ENCODE measurements at places on chromosomes 4 and X.

DNA sequence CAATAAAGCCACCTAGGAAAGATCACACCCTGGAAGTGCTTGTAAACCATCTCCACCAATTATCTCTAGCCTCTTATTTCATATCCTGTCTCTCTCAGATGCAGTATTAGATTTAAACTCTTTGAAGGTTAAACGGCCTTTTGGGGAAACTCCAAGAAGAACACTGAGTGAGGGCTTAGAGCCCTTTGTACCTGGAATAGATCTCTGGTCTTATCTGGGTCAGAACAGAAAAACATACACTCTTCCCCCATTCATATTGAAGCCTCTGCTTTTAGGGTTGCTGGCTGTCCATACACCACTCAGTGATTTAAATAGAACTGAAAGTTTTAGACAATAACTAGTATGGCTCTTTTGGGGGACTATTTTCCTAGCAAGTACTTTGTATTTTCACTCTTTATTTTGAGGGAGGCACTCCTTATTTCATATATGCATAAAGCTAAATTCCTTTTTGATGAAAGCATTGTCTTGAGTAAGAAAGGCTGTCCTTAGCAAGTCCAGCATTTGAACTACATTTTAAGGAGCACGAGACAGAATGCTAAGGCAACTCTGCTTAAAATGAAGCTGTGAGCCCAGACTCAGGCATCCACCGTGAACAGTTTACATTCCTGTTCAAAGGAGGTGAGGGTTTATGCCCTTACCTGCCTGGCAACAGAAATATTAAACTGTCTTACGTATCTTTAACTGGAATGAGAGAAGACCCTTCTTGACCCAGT lies 17.4 kb downstream of the YY2 start:
- DNase-seq = no peak

- DNase-seq = no peak
These were observed 77.9 kb upstream of the ADRA2C start for GRCh38 chr4:3688018-3688998.

DNA sequence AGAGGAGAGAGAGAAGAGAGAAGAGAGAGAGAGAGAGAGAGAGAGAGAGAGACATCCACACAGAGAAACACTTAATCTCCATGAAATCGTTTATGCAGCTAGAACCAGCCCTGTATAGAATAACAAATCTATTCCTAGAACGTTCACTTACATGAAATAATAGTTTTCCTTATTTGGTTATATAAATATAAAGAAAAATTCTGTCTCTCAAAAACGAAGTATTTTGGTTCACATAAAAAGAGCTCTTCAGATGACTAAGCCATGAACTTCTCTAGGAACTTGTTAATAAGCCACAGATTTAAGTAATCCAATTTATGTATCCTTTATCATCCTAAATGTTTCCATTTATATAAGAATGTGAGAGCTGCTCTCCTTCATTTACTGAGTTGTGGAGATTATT lies 1315.1 kb upstream of the PCDH7 start:
- DNase-seq = no peak

GRCh38 chrX:96861661-96862060 lies 22.0 kb upstream of the RPA4 start:
- DNase-seq = no peak

DNA sequence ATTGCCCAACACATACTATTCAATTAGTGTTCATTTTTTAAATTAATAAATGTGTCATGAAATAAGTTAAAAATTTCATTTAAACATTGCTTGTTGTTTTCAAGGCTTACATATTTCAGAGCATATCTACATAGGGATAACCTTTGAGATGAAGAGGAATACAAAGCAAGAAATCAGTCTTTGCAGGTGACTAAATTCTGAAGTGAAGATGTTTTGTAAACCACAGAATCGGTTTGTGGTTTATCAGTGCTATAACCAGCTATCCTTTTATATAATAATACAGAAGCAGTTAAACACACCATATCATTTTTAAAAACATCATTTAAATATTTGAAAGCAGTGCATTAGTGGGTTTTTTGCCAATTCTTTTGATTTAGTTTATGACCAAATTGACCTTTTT lies 26.9 kb downstream of the FAM241A start:
- no peak for DNase-seq

DNA sequence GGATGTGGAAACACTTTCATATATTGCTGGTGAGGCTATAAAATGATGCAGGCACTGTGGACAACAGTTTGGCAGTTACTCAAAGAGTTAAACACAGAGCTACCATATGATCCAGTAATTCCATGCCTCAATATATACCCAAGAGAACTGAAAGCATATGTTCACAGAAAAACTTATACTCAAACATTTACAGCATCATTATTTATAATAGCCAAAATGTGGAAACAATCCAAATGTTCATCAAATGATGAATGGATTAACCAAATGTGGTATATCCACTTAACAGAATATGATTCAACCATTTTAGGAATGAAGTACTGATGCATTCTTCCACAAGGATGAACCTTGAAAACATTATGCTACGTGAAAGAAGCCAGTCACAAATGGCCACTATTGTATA lies 603.8 kb downstream of the IQCM start:
- no peak for DNase-seq

DNA sequence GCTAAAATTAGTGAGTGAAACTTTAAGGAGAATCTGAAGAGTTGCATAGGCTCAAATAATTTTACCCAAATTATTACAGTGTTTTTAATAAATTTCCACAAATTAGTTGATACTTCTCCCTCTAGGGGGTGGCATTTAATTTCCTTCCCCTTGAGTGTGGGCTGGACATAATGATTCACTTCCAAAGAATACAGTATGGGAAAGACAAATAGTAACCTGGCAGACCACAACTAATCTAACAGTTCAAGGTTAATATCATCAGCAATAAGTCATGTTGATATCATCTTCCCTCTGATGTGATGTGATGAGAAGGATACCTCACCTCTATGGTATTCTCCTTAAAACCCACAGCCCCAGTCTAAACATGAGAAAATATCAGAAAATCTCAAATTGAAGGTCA lies 15.5 kb downstream of the PFKFB1 start:
- DNase-seq = peak; percentile 8

GRCh38 chr4:183201331-183201730 lies 102.3 kb downstream of the WWC2 start:
- peak; percentile 97 for DNase-seq

GRCh38 chrX:17944833-17945497 lies 83.9 kb upstream of the RAI2 start:
- peak; percentile 15 for DNase-seq

DNA sequence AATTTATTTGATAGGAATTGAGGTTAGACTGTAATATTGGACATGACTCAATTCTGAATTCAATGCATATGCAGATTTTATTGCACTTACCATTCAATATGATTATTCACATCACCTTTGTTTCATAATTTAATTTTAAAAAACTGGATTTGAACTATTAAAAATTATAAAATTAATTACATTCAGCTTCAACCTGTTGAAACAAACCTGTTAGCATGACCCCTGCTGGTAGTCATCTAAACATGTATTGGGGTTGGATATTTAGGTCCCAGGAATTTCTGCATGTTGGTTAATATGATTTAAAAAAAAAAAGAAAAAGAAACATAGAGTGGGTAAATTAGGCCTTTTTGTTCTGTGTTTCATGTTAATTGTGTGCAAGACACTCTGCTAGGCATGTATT lies 85.9 kb downstream of the ARSJ start:
- DNase-seq = peak; percentile 36

- DNase-seq = no peak
These were observed 54.2 kb upstream of the SPANXN3 start for GRCh38 chrX:143571521-143571920.

GRCh38 chr4:110195561-110196205 lies 2.7 kb downstream of the ELOVL6 start:
- peak; percentile 24 for DNase-seq

DNA sequence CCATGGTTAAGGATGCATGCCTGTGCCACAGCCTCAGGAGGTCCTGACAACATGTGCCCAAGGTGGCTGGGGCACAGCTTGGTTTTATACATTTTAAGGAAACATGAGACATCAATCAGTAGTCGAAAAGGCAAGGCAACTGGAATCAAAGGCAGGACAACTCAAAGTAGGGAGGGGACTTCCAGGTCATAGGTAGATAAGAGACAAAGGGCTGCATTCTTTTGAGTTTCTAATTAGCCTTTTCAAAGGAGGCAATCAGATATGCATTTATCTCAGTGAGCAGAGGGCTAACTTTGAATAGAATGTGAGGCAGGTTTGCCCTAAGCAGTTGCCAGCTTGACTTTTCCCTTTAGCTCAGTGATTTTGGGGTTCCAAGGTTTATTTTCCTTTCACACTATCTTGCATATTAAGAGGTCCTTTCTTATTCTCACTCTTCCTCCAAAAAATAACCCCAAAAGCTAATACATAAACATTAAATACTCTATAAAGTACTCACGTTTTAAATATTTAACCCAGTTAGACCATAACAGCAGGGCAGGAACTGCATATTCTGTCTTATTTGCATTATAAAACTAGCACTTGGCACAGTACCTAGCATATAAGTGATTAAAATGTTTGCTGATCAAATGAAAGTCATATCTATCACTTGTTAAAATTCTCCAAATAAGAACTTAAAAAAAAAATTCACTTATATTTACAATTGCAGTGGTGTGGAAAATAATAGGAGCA lies 36.3 kb upstream of the UGT8 start:
- DNase-seq = no peak

DNA sequence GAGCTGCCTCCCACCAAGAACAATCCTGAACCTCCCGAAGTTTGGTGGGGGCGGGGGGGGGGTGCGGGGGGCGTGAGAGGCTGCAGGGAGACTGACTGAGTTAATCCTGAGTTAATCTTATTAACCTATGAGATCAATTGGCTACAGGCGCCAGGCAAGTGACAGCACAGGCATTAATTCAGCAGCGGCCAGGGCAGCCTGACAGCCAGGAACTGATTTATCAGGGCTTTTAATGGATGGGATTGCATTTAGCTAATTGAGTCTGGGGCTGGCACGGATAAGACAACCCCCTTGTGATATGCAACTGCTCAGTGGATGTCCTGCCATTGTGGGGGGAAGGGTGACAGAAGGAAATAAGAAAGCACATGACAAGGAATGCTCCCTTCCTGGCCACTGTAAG lies 16.3 kb downstream of the RTL5 start:
- DNase-seq = no peak

GRCh38 chrX:123181233-123181914 lies 2.7 kb upstream of the GRIA3 start:
- no peak for DNase-seq

DNA sequence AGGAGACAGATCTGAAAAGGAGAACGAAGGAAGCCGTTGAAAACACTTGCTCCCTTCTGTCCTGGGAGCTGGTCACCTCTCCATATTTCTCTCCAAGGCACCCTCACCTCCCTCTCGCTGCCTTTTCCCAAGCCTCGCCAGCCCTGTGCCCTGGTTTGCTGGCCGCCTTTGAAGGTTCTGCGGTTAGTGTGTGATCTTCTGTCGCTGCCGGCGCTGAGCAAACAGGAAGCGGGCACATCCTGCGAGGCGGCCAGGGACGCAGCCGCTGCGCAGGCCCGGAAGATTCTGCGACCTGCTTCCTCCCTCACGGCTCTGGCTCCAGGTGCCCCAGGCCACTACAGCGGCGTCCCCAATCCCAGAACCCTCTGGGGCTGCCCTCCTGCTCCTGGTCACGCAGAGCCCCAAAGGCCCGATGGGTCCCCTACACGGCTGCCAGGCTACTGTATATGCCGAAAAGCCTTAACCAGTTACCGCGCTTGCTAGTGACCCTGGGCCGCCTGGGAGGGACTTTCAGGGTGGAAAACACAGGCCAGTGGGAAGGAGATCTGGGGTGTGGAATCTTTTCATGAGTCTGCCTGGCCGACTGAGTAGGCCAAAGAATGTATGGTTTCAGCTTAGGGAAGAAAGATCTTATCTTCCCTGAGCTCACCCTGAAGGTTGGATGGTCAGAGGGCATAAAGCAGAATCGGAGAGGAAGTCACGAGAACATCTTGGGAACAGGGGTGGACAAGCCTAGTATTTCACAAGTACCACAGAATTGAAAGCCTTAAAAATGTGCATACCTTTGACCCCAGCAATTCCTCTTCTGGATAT lies 2.3 kb upstream of the SASH3 start:
- no peak for DNase-seq

DNA sequence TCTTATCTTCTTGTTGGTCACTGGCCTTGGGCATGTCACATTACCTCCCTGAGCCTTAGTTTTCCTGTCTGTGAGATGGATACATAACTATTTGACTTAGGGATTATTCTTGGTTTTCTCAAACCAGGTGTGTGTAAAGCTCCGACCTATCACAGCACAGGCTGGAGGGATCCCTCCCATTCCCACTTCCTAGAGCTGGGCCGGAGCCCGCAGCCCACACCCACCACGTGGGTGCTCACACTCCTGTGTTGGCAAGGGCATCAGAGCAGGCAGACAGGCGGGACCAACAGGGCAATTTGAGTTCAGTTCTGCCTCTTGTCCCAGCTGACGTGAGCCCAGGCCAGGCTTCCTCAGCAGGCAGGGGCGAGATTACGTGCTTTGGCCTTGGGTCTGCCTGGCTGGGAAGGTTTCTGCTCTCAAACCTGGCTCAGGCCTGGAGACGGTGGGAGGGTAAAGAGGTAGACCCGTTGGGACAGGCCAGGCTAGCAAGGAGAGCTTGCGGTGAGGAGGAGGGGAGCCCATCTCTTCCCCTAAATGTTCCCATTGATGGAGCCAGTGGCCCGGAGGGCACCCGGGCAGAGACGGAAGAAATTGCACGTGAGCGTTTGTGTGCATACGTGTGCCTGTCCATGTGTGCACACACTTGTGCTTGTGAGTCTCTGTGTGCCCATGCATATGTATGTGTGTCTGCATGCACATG lies 734 bp upstream of the SH3TC1 start:
- DNase-seq = no peak

DNA sequence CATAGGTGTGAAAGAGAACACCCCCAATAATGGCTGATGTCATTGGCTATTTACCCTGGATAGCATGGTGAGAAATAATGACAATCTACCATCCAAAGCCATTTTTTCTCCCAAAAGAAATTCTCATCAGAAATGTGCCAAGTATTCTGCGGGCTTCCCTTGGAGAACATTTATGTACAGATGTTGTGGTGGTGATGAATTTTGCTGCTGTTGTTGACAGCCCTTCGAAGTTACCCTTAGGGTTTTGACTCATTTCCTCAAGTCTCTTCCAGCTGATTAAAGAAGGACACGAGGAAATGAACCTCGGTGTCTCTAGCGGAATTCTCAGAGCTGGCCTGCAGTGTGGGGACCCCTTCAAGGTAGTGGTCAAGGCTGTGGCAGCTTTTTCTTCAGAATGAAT lies 3.4 kb downstream of the KIT start:
- peak; percentile 91 for DNase-seq

DNA sequence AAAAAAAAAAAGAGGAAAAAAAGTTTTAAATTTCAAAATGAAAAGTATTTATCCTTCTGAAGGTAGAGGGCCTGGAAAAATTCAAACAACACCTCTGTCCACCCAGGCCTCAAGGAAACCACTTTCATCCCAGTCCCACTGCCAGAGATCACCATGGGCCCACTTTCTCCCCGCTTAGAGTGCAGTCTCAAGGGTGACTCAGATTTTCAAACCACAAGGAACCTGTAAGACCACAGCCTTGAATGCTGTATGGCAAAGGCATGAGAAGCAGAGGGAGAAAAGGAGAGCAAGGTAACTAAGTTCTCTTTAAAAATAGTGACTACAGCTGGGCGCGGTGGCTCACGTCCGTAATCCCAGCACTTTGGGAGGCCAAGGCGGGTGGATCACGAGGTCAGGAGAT lies 87.9 kb upstream of the PACRGL start:
- peak; percentile 28 for DNase-seq

- no peak for DNase-seq
These were observed 270.3 kb upstream of the CTSO start for GRCh38 chr4:156223985-156224384.
